ENCODE measurements at places on chromosomes 4 and X. TPM values are rescaled to one million over a fixed set of nuclear protein-coding genes. Genes with fewer than 3 reads are reported as not detected.

DNA sequence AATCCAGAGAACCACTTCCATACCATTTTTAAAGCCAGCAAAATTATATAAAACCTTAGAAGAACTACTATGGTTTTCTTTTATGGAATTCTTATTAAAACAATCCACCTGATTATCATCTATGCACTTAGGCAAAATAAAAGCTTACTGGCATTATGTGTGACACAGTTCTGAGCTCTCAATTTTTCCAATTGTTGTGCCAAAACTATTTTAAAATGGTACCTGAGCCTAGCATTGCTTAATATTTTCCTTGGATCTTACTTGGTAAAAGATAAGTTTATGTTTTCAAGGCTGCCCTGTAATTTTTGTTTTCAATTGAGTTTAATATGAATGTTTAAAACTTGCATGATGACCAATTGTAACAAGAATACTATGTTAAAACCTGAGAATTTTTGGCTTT lies 201.3 kb downstream of the MAD2L1 start:
- no peak for DNase-seq

DNA sequence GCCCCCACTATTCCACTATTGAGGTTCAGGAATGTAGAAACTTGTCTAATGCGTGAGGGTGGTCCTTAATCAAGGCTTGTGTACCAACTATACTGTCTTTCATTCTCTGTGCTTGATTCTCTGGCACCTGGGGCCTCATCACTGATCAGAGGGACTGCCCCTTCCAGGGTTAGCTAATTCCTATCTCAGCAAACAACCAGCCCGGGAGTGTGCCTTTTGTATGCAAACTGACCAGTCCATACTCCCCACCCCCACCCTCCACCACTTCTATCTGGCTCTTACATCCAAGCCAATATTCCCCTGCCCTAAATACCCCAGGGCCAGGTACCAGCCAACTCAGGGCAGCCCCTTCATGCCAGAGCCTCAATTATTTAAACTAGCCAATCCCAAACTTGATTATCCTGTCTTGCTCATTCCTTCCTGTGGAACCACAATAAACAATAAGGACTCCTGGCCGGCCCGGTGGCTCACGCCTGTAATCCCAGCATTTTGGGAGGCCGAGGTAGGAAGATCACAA lies 59.3 kb downstream of the FTHL17 start:
- DNase-seq, result no peak

DNA sequence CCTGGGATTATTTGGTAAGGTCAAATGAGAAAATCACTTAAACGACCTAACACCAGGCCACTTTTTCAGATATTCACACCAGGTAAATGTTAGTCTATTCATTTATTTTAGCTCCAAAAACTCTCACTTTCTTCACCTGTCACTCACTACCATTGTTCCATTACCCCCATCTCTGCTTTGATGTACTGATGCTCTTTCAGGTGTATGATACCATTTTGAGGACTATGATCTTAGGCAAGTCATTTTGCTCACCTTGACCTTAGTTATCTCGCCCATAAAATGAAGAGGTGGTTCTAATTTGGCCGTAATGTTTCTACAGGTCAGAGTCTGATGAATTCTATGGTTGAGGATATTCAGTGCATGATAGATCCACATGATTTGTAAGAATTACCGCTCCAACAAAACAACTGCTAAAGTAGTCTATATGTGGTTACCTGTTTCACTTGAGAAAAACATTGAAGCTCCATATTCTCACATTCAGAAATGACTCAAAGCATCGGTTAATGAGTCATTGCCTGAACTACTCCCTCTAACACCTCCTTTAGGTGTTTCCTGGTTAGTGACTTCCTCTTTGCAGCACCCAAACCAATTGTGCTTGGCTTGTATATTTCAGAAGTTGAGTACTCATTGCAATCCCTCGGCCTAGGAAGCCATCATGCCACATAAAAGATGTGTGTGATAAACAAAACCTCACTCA lies 4.5 kb downstream of the DTHD1 start:
- DNase-seq, result no peak

SPIN4 gene
- total RNA-seq, result 11.8 TPM

VCX3A gene
- total RNA-seq, result 0.63 TPM

DNA sequence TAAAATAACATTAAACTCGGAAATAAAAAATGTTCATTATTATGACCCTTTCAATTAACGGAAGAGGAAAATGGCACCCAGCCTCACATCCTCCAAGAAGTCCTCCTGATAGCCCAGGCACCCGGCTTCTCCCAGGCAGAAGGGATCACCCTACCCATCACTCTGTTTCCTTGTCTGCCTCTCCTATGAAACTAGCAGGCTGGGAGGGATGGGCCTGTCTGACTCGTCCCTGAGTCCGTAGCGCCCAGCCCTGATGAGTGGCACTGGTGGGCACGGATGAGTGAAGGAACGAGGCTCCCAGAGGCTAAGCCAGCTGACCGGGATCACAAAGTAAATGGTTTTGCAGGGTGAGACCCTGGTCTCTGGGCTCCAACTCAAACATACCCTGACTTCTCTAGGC lies 28.6 kb upstream of the KIAA0232 start:
- no peak for DNase-seq

DNA sequence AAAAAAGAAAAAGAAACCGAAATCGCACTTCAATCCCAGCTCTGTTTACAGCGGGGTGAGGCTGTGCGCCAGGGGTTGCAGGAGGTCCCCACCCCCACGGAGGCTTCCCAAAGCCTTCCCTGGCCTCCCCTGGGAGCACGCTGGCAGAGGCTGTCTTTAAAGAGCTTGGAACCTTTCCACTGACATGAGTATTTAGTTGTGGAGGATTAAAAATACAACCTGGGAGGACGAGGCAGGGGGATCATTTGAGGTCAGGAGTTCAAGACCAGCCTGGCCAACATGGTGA lies 69.1 kb downstream of the PPP2R2C start:
- DNase-seq, result no peak

NWD2 gene
- not detected for total RNA-seq

AKAP4 gene
- total RNA-seq, result not detected

GAGE2A gene
- total RNA-seq, result not detected

- no peak for DNase-seq
Observed at GRCh38 chr4:79993476-79993875, 79.6 kb downstream of the ANTXR2 start.

GRCh38 chr4:142352712-142353111 lies 493.4 kb downstream of the INPP4B start:
- DNase-seq, result no peak

- DNase-seq, result no peak
Observed at GRCh38 chr4:63214076-63214475, 1195.2 kb downstream of the TECRL start.

BMX gene
- not detected for total RNA-seq

All from H1 (cell line).